BJ (cell line): ENCODE measurements at places on chromosomes 12 and 14.

- no peak for DNase-seq
Observed at GRCh38 chr14:72948481-72949138, 22.3 kb downstream of the DCAF4 start.

DNA sequence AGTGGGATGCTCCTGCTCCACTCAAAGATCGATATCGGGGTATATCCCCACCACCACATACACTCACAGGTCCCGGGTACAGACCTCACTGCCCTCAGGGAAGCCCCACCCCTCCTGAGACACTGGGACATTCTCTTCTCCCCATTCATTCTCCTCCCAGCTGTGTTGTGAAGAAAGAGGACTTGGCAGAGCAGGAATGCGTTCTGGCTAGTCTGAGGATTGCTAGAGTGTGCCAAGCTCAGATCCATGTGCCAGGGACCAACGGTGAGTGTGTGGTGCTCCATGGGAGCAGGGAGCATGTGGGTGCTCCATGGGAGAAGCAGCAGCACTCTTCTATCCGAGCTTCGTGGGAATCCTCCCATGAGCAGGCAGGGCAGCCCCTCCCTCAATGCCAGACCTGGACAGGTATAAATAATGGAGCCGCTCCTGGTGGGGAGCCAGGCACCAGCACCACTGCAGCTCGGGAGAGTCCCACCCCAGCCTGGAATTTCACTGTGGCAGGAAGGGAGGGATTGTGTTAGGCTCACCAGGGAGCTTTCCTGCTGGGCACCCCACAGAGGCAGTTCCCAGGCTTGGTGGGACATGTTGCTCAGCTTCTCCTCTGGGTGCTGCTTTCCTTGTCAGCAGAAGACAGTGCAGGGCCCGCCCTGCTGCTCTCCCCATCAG lies 2.3 kb upstream of the KRT5 start:
- DNase-seq = no peak

GRCh38 chr14:62076825-62077605 lies 314.8 kb downstream of the SNAPC1 start:
- DNase-seq = no peak

GRCh38 chr14:52021957-52022600 lies 32.7 kb downstream of the RTRAF start:
- DNase-seq = no peak
